GM20000 (cell line): ENCODE measurements at places on chromosomes 4 and X.

DNA sequence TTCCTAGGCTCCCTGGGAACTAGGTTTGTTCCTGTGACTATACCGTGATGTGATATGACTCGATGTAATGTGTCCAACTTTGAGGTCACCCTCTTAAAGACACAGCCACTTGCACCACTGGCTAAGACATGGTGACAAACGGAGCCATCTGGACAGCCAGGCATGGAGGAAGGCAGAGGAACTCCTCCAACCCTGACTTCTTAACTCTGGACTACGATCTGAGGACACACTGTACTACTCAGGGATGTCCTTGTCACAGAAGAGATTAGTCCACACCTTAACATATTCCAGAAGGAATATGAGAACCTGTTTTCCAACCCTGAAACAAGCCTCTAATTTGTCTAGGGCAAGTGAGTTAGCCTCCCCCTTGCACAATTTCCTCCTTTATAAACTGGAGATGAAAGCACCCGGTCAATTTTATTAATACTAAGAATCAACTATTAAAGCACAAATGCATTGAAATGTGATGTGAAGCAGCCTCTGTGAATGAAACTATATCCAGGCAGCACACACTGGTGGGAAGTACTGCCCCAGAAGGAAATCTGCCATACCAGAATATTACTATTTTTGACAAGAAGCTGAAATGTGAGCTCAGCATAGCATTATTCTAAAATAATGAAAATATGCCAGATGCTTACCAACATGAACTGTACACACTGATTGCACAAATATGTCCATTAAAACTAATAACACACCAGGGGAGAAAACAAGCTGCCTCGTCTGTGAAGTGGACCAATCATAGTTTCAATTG, 47.3 kb downstream of the TSPAN5 start:
- no peak for DNase-seq

GRCh38 chr4:26763648-26764047, 97.0 kb upstream of the STIM2 start:
- no peak for DNase-seq

DNA sequence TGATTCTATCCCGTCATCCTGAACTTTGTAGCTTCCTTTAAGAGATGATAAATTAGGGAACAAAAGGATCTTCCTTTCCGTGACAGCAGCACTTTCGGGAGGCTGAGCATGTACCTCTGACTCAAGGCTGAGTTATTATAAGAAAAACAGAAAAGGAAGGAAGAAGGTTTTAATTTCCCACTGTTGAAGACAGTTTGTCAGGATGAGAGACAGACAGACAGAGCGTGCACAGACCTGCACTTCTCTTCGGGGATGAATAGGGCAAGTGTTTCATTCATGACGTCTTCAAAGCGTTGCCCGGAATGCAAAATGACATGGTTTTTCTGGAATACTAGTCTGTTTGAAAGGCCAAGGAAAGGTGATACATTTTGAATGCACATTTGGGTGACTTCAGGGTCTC, 405.3 kb upstream of the FAT1 start:
- no peak for DNase-seq

GRCh38 chrX:118536687-118537461, 41.3 kb downstream of the DOCK11 start:
- peak; percentile 10 for DNase-seq

- DNase-seq: no peak
Observed at GRCh38 chr4:39125600-39125985, 56.7 kb upstream of the WDR19 start.

DNA sequence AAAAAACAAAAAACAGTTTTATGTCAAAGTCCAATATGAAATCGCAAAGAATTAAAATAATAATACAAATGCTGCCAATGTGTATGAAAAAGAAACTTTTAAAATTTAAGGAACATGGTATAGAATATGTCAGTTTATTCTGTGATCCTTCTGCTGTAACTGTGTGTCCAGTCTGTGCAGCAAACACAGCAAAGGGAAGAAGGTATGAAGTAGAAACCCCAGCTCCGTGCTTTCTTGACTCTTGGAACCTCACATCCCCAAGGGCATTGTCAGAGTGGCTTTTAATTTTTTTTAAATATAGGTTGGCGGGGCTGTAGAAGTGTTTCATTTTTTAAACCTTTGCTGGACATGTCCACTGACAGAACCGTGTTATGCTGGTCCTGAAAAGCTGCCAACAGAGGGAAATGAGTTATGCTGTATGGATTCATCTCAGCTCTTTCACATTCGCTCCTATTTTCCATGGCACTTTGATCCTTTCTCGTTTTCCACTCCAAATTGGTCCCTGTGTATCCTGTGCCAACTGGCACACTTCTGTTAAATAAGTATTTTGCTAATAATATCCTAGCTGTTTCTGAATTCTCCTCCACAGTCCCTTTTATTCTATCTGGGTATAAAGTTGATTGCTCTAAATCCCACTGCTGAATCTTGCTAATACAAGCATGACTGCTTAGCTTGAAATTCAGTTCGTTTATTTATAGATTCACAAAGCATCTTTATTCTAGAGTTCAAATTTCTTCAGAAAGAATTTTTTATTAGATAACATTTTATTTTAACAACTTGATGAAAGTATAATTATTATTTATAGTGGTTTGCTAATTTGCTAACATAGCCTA, 127.0 kb upstream of the DDIT4L start:
- DNase-seq: no peak

DNA sequence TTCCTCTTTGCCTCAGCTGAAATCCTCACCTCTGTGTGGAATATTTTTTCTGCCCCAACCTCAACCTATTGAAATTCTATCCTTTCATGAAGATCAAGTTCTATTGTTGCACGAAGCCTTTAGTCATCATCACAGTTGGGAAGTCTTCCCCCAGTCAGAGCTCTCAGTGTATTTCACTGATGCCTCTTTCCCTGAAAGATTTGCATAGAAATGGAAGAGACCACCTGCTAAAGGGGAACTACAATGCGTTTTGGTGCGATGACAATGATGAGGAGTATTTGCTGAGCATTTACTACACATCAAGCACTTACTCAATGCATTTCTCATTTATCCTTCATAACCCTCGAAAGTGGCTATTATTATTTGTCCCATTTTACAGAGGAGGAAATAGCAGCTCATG, 151.2 kb upstream of the KLF3 start:
- DNase-seq: no peak

DNA sequence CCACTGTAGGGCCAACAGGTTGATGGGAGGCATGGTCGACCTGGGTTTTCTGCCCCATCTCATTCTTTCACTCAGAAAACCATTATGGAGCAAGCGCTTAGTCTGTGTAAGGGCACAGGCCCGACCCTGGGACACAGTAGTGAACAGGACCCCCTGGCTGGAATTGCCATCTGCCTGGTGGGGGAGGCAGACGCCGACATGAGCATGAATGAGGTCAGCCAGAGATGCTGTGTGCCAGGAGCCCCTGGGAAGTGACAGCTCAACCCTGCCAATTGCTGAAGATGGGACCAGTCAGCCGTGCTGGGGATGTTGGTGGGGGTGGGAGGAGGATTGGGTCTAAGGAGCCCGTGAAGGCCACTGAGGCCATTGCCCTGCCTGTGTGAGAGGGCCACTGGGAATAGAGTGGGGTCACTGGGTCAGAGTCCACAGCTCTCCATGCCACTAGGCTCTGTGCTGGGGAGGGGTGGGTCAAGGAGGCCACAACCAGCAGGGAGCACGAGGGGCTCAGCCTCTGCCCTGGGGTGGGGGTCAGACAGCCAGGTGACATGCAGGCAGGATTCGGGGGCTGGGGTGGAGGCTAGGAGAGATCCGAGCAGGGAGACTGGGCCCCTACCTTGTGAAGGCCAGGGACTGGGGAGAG, 31.0 kb downstream of the ZNF185 start:
- no peak for DNase-seq

DNA sequence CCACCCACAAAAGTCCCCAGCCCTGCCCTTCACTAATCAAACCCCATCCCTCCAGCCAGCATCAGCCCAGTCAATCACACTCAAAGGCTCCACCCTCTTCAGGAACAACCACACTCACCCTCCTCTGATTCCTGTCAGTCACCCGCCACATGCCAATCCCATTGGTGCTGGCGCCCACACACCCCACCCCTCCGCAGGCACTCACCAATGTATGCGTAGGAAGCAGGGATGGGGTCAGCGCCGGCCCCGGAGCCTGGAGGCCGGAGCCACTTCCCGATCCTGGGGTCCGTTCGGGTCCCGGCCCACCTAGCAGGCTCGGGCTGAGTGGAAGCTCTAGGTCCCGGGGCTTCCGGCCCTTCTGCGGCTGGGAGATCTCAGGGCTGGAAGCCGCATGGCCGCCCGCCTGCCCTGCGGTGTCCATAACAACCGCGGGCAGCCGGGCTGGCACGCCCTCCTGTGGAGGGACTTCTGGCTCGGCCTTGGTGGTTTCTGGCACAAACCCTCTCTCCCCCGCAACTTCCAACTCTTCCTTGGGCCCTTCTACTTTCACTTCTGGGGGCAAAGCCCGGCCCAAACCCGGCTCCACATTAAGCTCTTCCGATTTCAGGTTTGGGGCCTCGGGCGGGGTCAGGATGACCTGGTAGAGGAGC, 7.9 kb upstream of the CFP start:
- DNase-seq: peak; percentile 74

GRCh38 chr4:63222466-63222865, 1186.8 kb downstream of the TECRL start:
- DNase-seq: no peak

DNA sequence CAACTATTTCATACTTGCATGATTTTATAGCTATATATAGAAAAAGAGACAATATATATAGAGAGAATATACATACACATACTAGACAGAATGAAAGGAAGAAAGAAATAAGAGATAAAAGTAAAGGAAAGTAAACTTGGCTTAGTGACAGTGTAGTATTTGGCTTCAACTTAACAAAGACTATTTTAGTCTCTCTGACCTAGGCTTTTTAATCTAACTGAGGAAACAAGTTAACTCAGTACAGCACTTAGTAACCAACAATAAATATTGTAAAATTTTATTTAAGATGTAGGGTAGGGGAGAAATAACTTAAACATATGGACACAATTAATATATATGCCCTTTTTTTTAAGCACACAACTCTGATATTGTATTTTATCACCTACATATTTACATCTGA, 249.0 kb upstream of the MAB21L2 start:
- no peak for DNase-seq

DNA sequence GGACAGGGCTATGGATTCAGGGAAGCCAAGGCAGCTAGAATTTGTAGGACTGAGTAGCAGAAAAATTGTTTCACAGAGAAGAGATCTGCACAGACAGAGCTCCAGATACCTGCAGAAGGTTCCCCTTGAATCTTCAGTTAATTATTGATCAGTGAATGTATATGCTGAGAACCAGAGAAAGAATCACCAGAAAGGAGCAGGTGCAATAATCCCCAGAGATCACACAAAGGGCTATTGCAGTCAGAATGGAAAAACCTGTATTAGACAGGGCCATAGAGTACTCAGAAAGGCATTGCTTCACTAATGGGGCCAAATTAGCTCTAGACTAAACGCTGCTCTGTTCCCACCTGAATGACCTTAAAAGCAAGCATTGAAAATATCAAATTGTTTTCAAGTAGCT, 35.5 kb upstream of the SMAD1 start:
- peak; percentile 5 for DNase-seq

- no peak for DNase-seq
Observed at GRCh38 chrX:16511796-16512776, 137.9 kb upstream of the S100G start.
